Progenitor cell of endocrine pancreas (in vitro differentiated cells): ENCODE measurements at places on chromosomes 4 and X. TPM values are rescaled to one million over a fixed set of nuclear protein-coding genes. Genes with fewer than 3 reads are reported as not detected.

DNA sequence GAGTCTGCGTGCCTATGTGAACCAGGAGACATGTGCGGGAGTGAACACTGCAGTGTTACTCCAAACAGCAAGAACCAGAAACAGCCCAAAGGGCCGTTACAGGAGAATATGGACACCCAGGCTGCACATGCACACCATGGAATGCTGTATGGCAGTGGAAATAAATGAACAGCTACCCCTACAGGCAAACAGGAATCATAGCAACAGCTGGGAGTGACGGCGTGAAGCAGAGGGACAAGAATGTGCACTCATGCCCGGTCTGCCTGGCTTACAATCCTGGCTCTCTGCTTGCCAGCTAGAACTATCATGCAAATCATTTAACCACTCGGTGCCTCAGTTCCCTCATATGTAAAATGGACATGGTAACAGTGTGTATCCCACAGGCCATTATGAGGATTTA lies 16.6 kb downstream of the GPKOW start:
- DNase-seq, result no peak

- DNase-seq, result no peak
These were observed 48.6 kb downstream of the MAGEA9 start for GRCh38 chrX:149830192-149830873.

GRCh38 chr4:87240341-87240740 lies 19.9 kb upstream of the KLHL8 start:
- DNase-seq, result no peak

The DMD gene
- 23.2 and 23.9 TPM in 2 replicates for total RNA-seq

DNA sequence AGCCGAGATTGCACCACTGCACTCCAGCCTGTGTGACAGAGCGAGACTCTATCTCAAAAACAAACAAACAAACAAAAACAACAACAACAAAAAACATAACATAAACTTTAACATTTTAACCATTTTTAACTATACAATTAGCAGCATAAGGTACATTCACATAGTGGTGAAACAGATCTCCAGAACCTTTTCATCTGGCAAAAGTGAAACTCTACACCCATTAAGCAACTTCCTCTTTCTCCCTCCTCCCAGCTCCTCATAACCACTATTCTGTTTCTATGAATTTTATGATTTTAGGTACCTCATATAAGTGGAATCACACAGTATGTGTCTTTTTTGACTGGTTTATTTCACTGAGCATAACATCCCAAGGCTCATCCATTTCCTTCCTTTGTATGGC lies 103.6 kb downstream of the FAM13A start:
- DNase-seq, result no peak

- no peak for DNase-seq
These were observed 314.5 kb upstream of the RASGEF1B start for GRCh38 chr4:81786063-81786763.

DNA sequence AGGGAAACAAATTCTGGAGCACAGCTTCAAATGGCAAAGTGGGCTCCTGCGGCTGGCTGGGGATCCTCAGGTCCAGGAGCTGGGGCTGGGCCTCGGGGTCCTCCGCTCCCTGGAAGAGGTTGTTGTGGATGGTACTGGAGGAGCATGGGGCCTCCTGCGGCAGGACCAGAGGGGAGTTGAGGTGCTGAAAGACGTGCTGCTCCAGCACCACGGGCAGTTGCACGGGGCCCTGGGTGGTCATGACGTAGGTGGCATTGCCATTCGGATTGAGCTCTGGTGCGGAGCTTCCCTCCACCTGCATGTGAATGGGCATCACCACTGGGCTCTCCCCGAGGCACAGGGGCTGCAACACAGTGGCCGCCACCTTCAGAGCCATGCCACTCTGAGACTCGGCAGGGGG lies 59.7 kb downstream of the RAI2 start:
- DNase-seq, result no peak

The IL2 gene
- total RNA-seq, result not detected in 2 replicates

DNA sequence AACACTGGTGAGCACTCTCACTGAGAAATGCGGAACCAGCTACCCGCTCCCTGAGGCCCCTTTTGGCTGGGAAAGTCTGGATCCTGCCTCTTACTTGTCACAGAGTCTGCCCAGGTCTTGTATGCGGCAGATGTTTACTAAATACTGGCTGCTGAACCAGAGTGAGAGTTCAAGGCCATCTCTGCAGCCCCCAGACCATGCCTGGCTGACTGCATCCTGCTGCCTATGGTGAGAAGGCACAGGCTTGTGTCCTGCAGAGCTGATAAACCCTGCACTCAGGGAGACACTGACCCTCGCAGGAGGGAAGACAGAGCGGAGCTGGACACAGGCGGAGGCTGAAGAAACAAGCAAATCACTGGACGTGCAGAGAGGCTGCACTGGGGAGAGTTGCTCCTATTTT lies 46.5 kb downstream of the JAKMIP1 start:
- no peak for DNase-seq

DNA sequence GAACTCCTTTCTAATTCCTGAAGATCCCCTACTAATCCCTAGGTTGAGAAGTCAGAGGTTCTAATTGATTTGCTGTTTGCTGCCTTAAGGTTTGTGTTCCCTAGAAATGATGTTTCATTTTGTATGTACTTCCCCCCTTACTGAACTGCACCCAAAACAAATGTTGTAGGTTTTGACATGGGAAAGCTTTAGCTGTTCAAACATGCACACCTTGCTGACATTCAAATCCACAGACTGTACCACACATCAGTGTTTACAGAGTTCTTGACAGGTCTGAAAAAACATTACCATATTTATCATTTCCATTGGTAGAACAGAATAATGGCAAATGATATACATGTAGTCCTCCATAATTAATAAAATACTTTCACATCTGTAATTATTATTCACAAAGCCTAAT lies 18.2 kb downstream of the EGF start:
- DNase-seq, result no peak
